ENCODE measurements at places on chromosomes 16 and 17.

- no peak for DNase-seq
These were observed 27.2 kb upstream of the ITGA3 start for GRCh38 chr17:50028736-50029120.

DNA sequence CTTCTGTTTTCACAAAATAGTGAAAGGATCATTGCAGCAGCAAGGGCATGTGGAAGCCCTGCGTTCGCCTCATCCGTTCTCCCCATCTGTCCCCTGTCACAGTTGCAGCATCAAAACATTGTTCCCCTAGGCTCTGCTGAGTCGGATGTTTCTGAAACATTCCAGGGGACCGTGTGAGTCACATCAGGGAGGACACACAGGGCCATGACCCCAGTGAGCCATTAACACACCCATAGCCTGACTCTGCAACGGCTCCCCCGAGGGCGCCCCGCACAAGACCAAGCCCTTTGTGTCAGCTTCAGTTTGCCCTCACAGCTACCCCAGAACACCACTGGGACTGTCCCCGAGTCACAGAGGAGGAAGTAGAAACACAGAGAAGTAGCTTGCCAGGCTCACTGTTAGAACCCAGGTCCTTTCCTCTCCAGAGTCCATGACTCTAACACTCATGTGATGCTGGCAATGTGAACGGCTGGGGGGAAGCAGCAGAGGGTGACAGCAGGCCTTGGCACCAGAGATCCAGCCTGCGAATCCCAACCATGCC lies 63.3 kb upstream of the HSBP1 start:
- DNase-seq, result no peak

DNA sequence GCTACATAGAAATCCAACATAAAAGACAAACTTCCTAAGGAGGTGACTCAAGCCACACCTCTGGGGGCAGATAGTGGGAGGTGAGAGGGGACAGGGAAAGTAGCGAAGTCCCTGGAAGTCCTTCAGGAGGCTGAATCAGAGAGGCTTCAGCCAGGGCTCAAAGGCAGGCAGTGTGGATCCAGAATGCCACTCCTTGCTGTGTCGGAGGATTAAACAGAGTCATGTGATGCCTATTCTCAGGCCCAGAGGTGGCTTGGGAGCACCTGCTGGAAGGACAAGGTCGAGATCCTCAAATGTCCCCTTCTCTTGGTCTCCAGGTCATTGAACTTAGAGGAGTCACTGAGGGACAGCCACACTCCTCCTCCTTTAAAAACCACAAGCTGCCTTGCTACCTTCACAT lies 391.1 kb downstream of the SOX9 start:
- no peak for DNase-seq

GRCh38 chr17:77128896-77129567 lies 11.7 kb upstream of the SEC14L1 start:
- DNase-seq, result no peak

GRCh38 chr16:72911971-72912370 lies 136.0 kb downstream of the ZFHX3 start:
- no peak for DNase-seq

GRCh38 chr17:1002771-1003555 lies 6.0 kb downstream of the TIMM22 start:
- no peak for DNase-seq

GRCh38 chr17:36183001-36183971 lies 6.8 kb upstream of the TBC1D3B start:
- DNase-seq, result peak; percentile 70

- DNase-seq, result no peak
These were observed 20.9 kb downstream of the AKTIP start for GRCh38 chr16:53482123-53482522.

GRCh38 chr16:46932802-46933201 lies 40.7 kb downstream of the DNAJA2 start:
- DNase-seq, result no peak

DNA sequence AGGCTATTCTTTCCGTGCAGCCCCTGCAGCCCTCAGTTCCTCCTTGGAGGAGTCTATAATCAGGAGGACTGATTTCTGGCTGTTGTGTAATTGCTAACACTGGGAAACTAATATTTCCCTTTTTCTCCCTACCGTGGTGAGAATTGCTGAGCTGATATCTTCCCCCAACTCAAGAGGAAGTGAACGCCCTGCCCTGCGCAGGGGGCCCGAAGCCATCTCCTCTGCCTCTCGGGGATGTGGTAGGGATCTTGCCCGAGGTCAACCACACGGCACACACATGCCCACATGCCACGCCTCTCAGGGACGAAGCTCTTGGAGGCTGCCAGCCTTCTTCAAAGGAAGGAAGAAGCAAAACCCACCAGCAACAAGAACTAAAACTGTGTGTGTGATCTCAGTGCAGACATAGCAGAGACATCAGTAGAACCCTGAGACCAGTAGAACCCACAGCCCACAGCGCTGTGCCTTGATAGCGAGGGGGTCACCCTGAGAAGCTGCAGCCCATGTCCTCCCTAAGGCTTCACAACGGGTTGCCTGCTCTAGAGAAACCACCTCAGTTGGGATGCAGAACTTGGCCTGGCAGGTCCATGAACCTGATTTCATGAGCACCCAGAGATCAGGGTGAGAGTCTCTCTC lies 8.9 kb upstream of the ULK2 start:
- DNase-seq, result no peak

DNA sequence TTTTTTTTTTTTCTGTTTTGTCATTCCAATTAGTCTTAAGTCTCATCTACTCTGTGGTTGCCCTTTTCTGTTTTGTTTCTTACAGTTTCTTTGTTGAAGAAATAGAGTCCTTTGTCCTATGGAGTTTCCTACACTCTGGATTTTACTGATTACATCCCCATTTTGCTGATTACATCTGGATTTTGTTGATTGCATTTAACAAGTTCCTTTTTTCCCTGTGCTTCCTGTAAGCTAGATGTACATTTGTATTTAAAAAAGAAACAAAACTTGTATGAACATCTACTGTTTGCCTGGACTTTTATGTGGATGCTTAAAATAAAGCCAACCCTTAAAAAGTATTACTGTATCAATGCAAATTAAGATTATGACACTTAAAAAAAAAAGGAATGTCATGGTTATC lies 147.6 kb downstream of the CHD9 start:
- no peak for DNase-seq

DNA sequence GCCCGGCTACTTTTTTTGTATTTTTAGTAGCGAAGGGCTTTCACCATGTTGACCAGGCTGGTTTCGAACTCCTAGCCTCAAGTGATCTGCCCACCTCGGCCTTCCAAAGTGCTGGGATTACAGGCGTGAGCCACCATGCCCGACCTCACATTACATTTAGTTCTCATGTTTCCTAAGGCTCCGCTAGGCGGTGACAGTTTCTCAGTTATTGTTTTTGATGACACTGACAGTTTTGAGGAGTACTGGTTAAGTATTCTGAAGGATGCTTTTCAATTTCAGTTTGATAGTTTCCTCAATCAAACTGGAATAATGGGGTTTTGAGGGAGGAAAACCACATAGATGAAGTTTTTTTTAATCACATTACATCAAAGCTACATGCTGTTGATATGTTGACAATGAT lies 1028.5 kb downstream of the CDH8 start:
- DNase-seq, result no peak

DNA sequence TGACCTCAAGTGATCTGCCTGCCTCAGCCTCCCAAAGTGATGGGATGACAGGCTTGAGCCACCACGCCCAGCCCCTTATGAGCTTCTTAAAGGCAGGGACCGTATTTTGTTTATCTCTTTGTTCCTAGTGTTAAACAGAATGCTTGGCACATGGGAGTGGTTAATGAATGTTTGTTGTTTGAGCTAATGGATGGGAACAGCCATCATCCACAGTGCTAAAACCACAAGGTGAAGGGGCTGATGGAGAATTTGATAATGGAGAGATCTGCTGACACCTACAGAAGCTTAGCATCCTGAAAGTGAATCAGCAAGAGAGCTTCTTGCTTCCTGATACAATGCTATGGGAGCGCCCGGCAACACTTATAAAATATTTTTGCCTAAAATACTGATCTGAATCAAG lies 8.6 kb upstream of the CDH1 start:
- no peak for DNase-seq

DNA sequence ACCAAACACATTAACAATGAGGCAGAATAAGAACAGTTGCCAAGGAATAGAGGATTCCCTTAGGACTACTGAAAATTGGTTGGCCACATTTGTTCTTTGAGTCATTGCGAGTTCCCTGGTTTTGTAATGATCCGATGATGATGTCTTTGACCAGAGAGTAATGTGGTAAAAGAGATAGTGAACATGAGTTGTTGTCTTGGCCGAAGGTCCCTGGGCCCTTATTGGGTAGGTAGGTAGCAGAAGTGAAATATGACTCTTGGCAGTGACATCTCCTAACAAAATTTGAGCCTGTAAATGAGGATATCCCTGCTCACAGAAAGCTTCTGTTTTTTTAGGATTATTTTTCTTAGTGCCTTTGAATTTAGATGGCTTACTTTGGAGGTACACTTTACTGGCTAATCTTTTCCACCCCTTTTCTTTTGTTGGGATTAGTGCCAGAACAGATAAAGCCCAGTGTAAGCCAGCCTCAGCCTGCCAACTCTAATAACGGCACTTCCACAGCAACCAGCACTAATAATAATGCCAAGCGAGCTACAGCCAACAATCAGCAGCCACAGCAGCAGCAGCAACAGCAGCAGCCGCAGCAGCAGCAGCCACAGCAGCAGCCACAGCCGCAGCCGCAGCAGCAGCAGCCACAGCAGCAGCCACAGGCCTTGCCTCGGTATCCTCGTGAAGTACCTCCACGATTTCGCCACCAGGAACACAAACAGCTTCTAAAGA lies 47.2 kb downstream of the TNRC6A start:
- no peak for DNase-seq

GRCh38 chr16:22318690-22319358 lies 21.6 kb downstream of the POLR3E start:
- DNase-seq, result no peak

- DNase-seq, result no peak
These were observed 225.6 kb upstream of the HSBP1 start for GRCh38 chr16:83581994-83582747.

GRCh38 chr17:36611345-36612072 lies 10.1 kb downstream of the MRM1 start:
- DNase-seq, result no peak

GRCh38 chr16:71467810-71468209 lies 5.8 kb upstream of the ZNF23 start:
- DNase-seq, result no peak

DNA sequence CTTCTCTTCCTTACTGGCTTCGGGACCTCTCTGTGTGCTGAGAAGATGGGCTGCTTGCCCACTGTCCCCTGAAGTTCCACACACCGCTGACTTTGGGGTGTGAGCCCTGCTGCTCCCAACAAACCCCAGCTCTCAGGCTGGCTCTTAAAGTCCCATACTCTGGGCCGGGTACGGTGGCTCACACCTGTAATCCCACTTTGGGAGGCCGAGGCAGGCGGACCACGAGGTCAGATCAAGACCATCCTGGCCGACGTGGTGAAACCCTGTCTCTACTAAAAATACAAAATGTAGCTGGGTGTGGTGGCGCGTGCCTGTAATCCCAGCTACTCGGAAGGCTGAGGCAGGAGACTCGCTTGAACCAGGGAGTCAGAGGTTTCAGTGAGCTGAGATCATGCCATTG lies 17.2 kb downstream of the CD7 start:
- no peak for DNase-seq

DNA sequence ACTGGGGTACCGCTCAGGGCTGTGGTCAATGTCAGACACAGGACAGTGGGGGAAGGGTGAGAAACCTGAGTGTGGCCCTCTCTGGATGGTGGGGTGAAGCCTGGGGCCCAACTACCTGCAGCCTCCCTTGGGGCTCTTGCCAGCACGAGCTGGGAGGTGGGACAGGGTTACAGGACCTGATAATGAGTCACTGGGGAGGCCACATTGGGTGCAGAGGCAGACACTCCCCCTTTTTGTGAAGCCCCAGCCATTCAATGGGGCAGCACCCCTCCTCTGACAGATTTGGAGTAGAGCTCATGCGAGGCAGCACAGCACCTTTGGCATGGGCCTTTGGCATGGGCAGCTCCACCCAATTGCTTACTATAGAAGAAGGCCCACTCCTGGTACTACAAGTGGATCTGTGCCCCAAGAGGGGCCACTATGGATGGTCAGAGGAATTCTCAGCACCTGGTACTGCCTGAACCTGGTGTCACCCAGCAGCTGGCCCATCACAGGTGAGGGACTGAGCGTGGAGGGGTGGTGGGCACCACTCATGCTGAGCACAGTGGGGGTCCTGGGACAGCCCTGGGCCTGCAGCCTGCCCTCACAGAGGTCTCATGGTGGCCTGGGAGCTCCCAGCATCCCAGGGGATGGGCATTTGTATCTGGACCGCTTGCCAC lies 45.2 kb upstream of the SMPD3 start:
- no peak for DNase-seq

DNA sequence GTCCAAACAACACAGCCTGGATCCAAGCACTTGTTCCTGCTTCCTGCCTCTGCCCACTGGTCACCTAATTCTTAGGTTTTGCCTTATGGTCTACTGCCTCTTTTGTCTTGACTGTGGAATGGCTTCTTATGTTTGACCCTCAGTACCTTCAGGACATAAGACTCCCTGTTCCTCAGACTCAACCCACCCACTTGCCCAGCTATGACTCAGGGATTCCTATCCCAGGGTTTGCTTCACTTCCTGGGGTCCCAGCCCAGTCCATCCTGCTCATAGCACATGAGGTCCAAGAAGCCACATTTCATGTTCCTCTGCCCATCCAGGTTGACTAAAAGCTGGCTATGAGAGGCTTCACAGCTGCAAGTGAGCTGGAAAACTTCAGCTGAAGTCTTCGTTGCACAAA lies 320.9 kb upstream of the CDH5 start:
- no peak for DNase-seq

DNA sequence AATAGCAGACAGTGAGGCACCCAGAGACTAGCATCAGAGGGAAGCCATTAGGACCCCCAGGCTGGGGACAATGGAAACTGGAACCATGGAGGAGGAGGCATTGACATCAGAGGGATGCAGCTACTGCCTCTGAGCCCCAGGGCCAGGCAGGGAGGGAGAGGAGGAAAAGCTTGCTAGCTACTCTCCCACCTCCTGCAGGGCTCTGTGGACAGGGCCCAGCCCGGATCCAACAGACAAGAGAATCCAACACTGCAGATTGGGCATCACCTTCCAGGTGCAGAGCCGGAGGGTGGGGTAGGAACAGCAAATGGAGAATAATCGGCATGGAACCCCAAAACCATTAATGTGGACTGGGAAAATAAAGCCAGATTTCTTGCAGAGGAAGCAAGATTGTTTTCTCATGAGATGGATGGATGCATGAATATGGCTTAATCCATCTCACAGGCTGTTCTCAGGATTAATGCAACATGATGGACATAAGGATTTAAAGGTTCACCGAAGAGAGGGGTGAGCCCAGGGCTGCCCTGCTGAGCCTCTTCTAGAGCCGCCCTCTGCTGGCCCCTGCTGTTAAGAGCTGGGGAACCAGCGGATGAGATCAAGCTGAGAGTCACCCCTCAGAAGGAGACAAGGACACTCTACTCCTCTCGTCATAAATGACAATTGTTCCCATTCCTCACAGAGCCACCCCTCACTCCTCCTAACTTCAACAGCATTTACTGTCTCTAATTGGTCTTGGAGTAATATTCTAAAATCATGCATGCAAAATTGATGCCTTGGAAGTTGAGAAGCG lies 48.8 kb downstream of the DNAH3 start:
- no peak for DNase-seq
